ENCODE measurements at places on chromosomes 4 and X.

- no peak for DNase-seq
Observed at GRCh38 chrX:22171287-22172060, 101.2 kb upstream of the CBLL2 start.

GRCh38 chrX:82029571-82030218, 827.8 kb downstream of the SH3BGRL start:
- no peak for DNase-seq

DNA sequence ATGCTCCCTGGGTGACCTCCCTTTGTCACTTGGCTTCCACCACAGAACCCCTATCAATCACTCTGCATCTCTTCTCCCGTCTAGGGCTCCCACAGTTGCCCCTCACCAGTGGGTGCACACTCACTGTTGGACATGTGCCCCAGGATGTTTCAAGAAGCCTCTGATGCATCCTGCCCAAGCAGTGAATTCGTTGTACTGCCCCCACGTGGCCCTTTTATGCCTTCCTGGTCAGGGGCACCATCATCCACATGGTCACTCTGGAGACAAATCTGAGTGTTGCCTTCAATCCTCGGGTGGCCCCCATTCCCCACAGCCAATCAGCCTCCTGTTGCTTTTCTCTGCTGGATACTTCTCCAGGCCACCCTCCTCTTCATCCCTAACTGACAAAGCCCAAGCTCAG, 12.2 kb downstream of the ITIH6 start:
- no peak for DNase-seq

DNA sequence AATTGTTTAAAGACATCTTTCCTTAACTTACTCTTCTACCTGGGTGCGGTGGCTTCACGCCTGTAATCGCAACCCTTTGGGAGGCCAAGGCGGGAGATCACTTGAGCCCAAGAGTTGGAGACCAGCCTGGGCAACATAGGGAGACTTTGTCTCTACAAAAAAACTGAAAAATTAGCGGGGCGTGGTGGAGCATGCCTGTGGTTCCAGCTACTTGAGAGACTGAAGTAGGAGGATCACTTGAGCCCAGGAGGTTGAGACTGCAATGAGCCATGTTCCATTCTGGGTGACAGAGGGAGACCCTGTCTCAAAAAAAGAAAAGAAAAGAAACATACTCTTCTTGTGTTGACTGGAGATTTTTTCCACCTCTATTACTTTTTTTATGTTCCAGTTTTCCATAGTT, 181.9 kb downstream of the RAPGEF2 start:
- DNase-seq = no peak

All from activated T-cell treated with anti-CD3 and anti-CD28 coated beads for 24 hours (primary cell).